ENCODE measurements at places on chromosomes 7 and 10.

- DNase-seq = no peak
These were observed at the start of gene HECW1 for GRCh38 chr7:43112459-43112940. Gene HECW1, plus strand, starts transcription at chr7:43112647. Its CDS starts 131,259 bp downstream, at chr7:43243906.

- DNase-seq = no peak
These were observed 55.6 kb upstream of the LBX1 start for GRCh38 chr10:101284744-101285463.

DNA sequence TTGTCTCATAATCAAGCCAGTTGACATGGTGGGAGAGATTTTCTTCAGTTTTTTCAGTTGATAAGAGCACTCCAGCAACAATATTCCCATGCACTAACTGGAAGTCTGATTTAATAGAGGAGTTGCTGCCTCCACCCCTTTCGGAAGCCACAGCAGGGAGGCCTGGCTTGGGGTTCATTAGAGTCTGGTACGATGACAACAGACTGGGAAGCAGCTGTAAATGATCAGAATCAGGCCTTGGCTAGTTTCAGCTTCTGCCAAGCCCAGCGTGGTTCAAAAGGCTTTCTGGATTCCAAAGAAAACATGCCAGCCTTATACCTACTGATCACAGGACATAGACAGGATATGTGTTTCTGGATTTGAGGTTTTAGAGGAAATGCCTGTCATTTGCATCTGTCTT is 274.0 kb downstream of the CSTF2T start:
- DNase-seq = no peak

DNA sequence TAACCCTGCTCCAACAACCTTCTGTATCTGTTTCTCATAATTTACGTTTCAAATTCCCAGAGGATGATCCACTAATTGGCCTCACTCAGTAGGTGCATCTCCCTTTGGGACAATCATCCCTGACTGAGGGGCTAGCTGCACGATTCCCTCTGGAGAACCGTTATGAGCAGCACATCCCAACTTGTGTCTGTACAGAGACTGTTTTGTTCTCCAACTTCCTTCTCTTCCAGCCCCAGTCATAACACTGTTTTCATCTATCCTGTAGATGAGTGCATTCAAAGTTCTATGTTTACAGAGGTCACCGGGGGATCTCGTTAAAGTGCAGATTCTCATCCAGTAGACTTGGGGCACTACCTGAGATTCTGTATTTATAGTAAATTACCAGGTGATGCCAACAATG is 187.2 kb downstream of the REEP3 start:
- DNase-seq = no peak

- no peak for DNase-seq
These were observed 3.7 kb upstream of the ATOH7 start for GRCh38 chr10:68235581-68235980.

DNA sequence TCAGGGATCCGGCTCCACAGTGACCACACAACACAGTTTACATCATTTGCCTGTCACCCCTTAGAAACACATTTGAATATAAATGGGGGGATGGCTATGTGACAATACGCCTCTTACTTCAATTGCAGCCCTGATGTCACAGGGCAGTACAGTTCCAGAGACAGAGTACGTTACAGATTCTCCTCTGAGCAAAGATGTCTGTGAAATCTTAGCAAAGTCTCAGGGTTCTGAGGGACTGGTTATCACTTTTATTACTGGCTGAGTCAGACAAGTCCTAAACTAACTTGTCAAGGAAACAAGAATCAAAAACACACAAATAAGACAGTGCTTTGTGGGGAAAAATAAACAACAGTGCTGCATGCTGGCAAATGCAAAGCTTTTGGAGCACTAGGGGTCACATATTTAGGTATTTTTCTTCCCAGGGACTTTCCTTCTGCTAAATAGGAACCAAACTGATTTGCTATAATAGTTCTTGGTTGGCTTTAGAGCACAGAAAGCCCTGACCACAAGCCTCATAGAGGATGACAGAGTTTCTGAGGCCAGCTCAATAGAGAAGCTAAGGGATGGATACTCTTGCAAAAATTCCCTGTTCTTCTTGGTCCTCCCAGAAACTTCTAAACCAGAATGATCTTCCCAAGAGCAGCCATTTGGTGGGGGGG is 501.6 kb downstream of the GRID1 start:
- DNase-seq = no peak

DNA sequence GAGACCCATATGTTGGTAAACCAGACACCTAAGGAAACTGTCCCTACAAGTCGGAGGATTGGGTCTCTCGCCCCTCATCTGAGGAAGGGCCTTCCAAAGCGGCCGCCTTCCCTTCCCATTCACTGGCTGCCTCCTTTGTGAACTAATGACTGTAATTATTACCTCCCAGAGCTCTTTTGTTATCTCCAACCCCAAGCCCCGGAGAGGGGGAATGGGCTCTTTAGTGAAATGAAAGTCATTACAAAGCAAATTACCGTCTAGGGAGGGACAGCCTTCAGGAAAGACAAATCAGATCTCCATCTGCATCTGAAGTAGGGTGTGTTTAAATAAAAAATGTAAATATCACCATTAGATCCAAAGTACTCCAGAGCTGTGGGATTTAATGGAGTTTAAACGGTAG is 2.6 kb upstream of the GAD2 start:
- peak; percentile 83 for DNase-seq

DNA sequence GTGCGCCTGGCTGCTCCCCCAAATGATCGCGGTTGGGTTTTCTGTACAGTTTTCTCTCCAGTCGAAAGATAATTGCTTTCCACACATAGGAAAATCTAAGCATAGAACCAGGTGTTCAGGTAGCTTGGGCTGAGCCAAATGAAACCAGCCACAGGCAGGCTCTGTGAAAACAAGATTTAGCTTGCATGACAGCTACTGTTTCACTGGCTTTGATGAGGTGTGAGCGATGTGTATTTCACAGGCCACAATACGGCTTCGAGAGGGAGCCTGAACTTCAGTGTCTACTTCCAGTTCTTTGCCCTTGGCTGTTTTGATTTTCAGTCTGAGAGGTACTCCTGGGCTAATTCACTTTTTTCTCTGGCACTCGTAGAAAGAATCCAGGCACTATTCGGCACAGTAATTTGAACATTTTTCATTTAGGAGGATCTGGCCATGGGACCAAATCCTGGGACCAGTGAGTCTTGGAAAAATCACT is 110.5 kb downstream of the JCAD start:
- DNase-seq = no peak

DNA sequence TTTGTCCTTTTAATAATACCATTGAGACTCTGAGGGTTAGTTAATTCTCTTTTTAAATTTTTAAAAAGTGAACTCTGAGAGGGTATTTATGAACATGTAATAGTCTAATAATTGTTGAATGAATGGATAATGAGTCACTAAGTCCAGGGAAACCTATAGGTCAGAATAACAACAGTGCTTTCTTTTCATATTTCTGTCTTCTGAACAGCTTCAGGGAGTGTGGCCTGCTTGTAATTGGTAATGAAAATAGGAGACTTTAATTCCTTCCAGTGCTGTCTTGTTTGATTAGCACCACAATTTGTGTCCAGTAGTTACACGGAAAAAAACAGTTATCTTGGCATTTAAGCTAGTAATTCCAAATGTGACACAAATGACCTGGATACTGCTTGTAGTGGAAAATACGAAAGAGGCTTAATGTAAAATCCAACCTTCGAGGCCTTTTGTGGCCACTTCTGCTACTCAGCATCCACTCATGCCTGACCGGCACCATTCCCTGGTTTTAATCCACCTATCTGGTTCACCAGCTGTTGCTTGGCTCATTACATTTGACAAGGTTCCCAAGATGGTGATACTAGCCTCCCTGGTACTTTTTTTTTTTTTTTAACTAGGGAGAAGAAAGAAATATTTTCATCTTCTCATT is 149.3 kb upstream of the IMMP2L start:
- DNase-seq = no peak

GRCh38 chr10:61635932-61636331 is 26.8 kb upstream of the CABCOCO1 start:
- DNase-seq = no peak

DNA sequence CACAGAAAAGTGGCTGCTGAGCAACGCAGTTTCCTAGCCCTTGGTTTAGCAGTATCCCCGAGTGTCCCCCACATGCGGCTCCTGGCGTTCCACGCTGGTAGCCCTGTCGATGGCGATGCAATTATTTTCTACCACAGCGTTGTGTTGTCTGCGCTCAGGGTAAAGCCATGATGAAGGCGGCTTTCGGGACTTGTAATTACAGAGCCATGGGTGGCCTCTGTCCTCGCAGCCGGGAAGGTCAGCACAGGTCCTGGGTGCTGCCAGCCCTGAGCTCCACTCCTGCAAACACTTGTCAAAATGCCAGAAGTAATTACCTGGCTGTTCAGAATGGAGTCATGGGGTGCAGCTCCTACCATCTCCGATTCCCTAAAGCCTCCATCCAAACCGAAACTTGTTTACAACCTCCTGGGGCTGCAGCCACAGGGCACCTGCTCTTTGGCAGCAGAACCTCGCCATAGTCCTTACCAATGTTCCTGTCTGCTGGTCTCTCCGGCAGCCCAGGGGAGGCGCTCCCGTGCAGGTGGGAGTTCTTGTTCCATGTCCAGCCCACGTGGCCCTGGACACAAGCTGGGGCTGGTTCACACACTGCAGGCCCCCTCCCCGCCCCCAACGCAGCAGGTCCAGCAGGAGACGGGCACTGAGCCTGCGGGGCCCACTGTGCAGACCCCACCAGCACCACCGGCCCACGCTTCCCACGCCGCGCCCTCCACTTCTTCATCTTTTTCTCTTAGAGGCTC is 512.6 kb downstream of the PTPRN2 start:
- peak; percentile 98 for DNase-seq

- no peak for DNase-seq
These were observed 26.4 kb upstream of the ADRB1 start for GRCh38 chr10:114017271-114017670.

- DNase-seq = no peak
These were observed 30.7 kb downstream of the NUDT5 start for GRCh38 chr10:12165036-12165435.

GRCh38 chr7:42414941-42415505 is 178.0 kb upstream of the GLI3 start:
- DNase-seq = no peak

DNA sequence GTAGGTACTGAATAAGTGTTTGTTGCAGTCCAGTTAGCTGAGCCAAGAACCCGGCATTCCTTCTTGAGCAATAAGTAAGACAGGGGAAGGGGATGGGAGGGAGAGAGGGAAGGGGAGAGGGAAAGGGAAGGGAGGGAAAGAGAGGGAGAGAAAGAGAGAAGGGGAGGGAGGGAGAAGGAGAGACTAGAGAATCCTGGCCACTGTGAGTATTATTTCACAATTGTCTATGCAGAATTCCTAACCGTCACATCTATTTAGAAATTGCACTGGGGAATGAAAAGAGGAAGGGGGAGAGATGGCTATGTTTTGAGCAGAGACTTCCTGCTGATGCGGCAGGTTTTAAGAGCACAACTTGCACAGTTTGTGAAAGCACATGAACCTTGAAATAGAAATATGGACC is 251.4 kb upstream of the ZMIZ1 start:
- DNase-seq = no peak

DNA sequence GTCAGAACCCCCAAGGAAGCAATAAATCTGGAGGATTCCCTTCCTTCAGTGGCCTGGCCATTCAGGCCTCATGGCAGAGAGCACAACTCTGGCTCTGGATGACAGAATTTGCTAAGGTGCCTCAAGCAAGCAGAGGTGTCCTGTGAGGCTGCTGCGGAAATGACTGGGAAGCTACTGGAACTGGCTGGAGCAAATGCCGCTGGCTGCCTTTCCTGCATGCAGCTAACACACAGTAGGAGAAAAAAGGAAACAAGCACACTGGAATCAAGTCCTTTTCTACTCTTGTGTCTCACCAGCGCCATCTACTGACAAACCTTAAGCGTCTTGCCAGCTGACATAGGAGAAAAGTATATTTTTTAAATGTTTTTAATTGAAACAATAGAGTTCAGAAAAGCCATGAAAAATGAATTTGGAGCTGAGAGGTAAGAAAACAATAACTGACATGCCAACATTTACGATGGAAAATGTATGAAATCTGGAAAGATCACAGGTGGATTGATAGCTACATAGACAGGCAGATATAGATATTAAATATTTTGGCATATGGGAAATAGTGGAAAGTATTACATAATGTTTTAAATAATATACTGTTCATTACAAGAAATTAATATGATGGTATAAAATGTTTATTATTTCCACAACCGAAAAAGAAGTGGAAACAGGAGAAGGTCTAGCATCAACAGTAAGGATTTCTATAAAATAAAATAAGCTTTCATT is 951.6 kb downstream of the ANKRD7 start:
- peak; percentile 76 for DNase-seq

DNA sequence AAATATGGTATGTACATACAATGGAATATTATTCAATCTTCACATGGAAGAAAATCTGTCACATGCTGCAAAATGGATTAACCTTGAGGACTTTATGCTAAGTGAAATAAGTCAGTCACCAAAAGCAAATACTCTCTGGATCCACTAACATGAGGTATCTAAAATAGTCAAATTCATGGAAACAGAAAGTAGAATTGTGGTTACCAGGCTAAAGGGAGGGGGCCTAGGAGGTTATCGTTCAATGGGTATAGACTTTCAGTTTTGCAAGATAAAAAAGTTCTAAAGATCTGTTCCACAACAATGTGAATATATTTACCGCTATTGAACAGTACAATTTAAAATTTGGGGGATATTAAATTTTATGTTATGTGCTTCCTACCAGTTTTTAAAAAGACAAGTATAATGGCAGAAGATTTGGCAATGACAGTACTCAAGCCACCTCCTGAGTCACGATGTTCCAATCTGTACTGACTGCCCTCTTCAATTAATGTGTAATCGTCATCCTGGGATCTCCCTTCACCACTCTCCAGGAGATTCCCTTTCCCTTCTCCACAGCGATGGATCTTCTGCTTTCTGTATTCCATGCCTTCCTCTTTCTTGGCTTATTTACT is 32.3 kb upstream of the IL6 start:
- DNase-seq = no peak

GRCh38 chr7:21651697-21652096 is 108.9 kb downstream of the DNAH11 start:
- DNase-seq = no peak

DNA sequence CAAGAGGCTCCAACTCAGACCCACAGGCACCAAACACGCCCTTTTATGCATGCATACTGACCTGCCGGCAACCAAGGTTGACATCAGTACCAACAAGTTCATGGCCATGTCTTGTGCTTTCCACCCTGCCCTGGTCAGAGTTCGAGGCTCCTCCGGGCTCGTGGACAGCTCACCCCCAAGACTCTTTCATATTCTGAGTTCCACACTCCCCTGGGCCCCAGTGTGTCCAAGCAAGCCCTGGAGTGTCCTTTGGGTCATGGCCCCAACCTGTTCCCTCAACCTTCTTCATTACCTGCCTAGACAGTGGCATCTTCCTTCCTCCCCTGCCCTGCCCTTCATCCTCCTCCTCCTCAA is 40.5 kb downstream of the HIF1AN start:
- no peak for DNase-seq

DNA sequence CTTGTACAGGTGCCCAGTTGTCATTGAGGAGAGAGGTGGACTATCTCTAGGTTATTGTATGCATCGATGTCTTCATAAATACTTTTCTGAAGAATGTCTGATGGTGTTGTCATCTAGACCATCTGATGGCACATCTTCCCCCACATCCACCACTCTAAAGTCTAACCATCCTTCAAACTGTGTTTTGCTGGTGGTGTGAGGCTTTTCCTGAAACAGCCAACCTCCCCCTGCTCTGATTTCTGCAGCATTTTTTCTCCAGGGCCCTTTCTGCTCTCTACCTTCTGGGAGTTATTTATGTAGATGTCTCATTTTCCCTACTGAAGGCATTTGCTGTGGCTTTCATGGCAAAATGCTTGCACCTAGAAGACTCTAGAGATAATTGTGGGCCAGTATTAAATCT is 1.5 kb downstream of the PLCE1 start:
- DNase-seq = no peak

GRCh38 chr7:39464350-39465054 is 101.7 kb upstream of the YAE1 start:
- DNase-seq = no peak

GRCh38 chr10:77539147-77539935 is 98.3 kb downstream of the KCNMA1 start:
- no peak for DNase-seq

Data from COR-L47 (cell line).